Stimulated activated naive CD8-positive, alpha-beta T cell treated with anti-CD3 and anti-CD28 coated beads, Interleukin-15, Interleukin-2, amounts not matched to agents 100 U/mL and 50 U/mL, for 24 hours (primary cell): ENCODE measurements at places on chromosomes 1 and 21.
A peak's percentile ranks its signal among the peaks of the same experiment; 100 is the strongest.

DNA sequence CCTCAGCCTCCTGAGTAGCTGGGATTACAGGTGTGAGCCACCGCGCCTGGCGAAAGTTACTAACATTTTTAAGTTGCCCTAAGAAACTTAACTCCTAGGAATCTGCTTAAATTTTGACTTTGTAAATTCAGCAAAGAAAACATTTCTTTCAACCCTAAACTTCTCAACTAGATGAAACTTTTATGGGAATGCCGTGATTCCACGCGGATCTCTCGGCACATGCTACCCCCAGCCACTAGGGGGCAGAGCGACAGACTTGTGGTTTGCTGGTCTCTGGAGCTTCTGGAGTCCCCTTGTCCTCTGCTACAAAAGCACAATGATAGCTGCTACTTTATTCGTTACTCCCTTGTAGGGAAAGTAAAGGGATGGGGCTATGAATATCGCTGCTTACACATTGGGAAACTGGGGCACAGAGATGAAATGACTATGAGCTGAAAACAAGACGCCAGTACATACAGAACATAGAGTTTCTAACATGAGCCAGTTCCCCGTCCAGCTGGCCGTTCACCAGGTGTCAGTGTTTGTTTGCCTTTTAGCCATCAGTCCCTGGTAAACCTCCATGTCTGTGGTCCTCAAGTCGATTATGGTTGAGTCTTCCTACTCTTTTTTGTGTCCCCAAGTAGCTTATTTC is 114.7 kb downstream of the PBX1 start:
- DNase-seq = no peak

GRCh38 chr1:152998476-152998875 is 3.1 kb upstream of the SPRR3 start:
- DNase-seq = no peak

GRCh38 chr1:228770779-228771223 is 35.5 kb downstream of the RHOU start:
- no peak for DNase-seq

DNA sequence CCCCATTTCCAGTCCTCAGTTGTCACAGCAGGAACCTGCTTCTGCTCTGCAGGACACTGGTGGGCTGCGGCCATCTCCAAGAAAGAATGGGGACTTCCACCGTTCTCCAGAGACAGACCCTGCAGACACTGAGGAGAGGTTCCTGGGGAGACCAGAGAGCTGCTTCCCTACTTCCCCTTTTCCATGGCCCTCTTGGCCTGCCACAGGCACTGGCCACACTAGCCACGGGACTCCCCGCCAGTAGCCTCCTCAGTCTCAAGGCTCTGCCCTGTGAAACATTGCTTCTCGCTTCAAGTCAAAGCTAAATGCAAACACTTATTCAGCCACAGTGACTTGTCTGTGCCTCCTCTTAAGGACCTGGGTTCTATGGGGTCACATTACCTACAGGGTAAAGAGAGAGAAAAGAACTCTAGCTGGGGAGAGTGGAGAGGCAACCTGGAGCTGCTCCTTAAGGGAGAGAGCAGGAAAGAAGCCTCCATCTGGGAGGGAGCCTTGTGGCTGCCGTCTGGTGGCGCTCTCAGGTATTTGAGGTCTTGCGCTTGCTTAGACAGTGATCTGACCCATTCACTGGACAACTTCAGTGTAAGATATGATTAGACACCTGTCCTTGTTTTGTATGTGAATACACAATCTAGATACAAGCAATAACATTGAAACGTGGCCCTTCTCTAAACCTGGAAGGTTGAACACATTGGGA is 5.4 kb upstream of the SLAMF8 start:
- DNase-seq = no peak

- no peak for DNase-seq
Observed at GRCh38 chr1:27322569-27323240, 742 bp downstream of the TMEM222 start.

DNA sequence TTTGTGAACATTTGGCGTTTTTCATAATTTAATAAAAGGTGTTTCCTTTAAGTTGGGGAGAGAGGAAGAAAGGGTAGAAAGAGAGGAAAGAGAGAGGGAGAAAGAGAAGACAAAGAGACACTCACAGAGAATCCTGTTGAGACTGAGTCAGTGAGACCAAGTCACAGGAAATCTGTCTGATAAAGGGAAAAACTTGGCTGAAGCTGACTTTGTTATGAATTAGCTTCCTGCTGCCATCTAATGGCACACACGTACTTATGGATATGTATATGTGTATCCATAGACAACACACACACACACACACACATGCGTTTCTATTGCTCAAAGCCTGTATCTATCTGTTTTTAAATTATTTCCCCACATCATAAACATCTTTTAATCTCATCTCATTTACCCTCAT is 42.5 kb upstream of the DISC1 start:
- no peak for DNase-seq

DNA sequence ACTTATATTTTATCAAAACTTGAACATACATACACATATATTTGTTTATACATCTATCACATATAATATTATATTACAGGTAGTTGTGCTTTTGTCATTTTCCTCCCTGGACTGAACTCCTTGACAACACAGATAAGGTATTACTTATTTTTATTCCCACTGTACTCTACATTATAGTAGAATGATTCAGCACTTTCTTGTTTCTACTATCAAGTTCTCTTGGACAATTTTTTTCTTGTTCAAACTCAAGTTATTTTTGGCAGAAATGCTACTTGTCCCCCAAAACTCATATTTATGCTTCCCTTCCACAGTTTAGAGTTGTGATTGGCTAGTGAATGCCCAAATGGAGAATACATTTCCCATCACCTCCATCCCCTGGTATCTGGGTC is 10.8 kb upstream of the PTPRC start:
- no peak for DNase-seq

- no peak for DNase-seq
Observed at GRCh38 chr21:15397258-15397657, 332.5 kb upstream of the NRIP1 start.

DNA sequence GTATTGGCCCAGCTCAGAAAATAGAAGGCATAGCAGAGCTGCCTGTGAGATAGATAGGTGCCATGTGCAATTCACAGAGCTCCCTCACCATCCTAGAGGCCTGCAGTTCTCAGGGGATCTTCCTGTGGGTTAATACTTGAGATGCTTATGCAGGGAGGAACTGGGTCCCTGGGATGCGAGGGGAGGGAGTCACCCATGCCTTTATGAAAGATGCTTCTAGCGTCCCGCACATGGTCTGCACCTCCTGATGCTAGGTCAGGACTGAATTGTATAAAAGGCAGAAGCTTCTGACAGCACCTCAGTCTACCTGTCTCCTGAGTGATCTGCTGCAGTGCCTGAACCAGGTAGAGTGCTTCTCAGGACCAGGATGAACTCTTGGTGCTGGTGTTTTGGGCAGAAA is at the start of gene LCE5A:
Gene LCE5A, plus strand, starts transcription at position 301 of the 400 bp plus-strand sequence. CDS start 732 bp downstream, outside the sequence.
- no peak for DNase-seq

- no peak for DNase-seq
Observed at GRCh38 chr1:205339717-205340116, 17.0 kb downstream of the KLHDC8A start.

GRCh38 chr1:94002046-94002787 is 93.0 kb upstream of the GCLM start:
- no peak for DNase-seq

GRCh38 chr1:166929911-166930310 is 45.4 kb downstream of the ILDR2 start:
- DNase-seq = no peak

- DNase-seq = no peak
Observed at GRCh38 chr1:232835166-232835565, 29.9 kb downstream of the MAP10 start.

DNA sequence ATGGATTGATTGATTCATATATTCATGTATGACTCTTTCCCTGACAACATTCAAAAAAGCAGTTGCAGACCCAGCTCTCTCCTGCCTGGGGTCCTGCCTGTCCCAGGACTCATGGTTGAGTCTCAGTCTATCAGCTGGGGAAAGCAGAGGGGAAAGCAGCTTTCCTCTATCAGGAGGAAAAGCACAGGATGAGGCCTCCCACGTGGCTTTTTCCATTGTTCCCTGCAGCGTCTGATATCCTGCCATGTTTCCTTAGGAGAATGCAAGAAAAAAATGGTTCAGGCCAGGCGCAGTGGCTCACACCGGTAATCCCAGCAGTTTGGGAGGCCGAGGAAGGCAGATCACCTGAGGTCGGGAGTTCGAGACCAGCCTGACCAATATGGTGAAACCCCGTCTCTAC is 133.0 kb upstream of the VAMP3 start:
- DNase-seq = no peak

GRCh38 chr1:35932158-35932636 is 1.3 kb downstream of the AGO3 start:
- DNase-seq = no peak

DNA sequence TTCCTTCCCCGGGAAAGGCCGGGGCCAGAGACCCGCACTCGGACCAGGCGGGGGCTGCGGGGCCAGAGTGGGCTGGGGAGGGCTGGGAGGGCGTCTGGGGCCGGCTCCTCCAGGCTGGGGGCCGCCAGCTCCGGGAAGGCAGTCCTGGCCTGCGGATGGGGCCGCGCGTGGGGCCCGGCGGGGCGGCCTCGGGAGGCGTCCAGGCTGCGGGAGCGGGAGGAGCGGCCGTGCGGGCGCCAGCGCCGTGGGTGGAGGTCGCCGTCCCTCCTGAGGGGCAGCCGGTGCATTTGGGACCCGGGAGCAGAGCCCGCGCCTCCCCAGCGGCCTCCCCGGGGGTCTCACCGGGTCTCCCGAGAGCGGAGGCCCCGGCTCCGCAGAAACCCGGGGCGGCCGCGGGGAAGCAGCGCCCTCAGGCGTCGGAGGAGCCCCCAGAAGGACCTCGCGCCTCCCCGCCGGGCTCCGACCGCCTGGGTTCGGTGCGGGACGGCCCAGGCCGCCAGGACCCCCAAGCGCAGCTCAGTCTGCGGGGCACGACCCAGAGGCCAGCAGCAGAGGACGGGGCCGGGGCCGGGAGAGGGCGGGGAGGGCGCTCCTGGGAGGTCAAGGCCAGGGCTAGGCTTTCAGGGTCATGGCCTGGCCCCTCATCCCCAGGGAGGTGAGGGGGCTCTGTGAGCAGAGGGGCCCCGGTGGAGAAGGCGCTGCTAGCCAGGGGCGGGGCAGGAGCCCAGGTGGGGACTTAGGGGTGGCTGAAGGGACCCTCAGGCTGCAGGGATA is 7.2 kb upstream of the SLX9 start:
- peak; percentile 84 for DNase-seq

DNA sequence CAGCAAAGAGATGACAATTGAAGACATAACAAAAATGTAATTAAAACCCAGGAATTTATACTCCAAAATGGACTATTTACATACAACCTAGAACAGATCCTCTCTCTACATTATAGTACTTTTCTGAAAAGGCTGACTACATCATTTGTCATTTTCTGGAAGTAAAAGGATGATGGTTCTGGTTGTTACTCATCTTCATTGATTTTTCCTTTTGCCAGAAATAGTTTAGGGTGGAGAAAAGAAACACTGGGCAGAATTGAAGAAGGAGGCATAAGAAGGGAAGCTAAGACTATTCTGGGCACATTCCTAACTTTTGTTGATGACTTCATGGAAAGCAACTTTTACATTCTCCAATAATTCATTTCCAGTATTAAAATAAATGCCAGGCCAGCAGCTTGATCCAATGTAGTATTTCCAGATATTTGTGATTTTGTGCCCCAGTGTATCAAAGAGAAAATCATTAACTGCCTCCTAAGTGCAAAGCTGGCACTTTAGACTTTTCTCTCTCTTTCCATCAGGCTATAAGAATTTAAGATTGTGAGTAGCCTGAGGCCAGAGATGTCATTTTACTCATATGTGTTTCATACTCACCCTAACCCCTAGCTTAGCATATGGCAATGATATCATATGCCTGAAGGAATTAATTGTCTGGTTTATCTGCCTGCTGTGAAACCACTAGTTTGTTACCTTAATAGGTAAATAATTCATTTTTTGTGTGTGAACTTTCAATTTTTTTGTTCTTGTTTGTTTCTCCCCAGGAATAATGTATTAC is 369.5 kb upstream of the LYPLAL1 start:
- no peak for DNase-seq

DNA sequence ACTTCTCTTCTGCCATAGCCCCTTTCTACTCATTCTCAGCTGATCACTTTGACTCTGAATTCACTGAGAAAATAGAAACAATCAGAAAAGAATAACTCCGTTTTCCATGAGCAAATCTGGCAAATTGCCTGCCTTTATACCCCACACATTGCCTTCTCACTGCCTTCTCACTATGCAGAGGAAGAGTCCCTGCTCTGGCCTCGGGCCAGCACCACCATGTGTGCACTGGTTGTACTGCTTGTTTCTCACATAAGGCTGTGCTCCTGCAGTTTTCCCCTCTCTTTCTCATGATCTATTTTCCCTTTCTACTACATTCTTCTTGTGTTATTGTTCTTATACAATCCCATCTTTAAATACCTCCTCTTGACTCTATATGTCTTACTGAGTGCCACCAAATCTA is 2.3 kb upstream of the HMGCS2 start:
- DNase-seq = no peak

DNA sequence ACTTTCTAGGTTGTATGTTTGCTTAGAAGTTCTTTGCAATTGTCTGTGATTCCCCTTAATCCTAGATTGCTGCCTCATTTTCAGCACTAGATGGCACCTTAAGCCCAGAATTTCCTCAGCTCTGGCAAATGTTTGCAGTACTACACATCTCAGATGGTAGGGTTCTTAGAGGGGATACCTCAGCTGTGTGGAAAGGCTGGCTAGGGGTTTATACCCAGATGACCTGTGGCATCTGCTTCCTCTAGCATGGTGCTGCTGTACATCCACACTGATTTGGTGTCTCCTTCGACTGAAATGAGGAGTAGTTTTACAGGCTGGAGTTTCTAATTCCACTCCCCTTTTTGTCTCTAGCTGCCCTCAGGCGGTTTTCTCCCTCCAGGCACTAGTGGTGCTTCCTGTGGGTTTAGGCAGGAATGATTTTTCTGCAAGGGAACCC is 23.5 kb downstream of the ASB17 start:
- no peak for DNase-seq

DNA sequence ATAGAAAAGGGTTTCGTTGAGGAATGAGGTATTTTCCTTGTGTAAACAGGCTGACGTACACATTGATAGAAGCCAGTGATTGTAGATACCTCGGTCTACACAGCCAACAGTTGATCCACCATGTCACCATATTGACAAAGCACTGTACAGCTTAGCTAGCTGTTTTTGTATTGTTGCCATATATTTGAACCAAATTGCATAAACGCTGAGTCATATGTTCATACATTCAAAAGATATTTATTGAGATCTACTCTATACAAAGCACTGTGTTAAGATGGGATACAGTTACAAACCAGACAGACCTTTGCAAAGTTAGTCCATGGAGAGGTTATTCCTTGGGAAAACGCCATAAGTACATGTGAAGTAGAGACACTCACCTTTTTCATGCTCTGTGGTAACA is 132.4 kb upstream of the ATP1B1 start:
- no peak for DNase-seq

- no peak for DNase-seq
Observed at GRCh38 chr1:19654386-19654785, 10.3 kb downstream of the NBL1 start.

- no peak for DNase-seq
Observed at GRCh38 chr1:171468120-171468750, 17.1 kb upstream of the PRRC2C start.

DNA sequence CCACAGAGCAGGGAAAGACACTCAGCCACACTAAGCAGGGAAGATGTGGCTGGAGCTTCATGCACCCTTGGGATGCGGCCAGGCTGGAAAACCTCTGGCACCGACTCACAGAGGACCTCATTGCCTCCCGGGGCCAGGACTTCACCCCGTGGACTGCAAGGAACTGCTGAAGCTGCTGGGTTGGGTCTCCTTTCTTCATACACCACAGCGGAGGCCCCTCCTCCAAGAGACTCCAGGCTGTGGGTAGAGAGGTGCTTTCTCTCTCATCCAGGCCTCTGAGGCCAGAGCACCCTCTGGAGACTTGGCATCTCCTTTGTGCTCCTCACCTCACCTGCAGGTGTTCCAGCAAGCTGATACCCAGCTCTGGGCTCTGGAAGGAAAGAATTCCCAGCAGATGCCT is 76.0 kb upstream of the EDN2 start:
- DNase-seq = no peak
